ENCODE measurements at places on chromosomes 13 and 19.
A peak's percentile ranks its signal among the peaks of the same experiment; 100 is the strongest.

DNA sequence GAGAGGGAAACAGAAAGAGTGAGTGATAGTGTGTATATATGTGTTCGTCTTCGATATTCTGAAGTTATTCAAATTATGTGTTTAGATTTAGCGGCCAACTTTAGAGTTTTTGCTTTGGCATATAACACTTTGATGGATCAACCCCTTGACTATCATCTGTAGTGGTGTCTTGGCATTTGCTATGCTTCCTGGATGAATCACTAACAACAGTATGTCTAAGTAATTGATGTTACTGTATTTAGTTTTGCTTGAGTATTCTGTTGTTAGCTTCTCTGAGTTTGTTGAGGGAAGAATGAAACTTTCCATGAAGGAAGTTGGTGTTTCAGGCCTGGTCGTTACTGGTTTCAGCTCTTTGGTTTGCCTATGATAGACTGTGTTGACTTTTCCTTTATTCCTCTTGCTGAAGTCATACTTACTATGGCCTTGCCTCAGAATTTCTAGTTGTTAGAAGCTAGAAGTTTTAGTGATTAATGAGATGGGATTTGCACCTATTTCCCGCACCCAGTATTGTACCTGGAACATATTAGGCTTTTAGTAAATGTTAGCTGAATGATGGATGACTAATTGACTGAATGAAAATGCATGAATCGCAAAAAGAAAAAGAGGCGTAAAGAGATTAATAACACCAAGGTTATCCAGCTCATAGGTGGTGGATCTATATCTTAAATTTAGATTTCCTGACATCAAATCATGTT is 20.7 kb downstream of the NDFIP2 start:
- H3K36me3 ChIP-seq: no peaks in the 10 kb centered on the region
- no peaks in the 10 kb centered on the region for H3K4me1 ChIP-seq
- no peak for DNase-seq
- H3K27me3 ChIP-seq: no peaks in the 10 kb centered on the region

DNA sequence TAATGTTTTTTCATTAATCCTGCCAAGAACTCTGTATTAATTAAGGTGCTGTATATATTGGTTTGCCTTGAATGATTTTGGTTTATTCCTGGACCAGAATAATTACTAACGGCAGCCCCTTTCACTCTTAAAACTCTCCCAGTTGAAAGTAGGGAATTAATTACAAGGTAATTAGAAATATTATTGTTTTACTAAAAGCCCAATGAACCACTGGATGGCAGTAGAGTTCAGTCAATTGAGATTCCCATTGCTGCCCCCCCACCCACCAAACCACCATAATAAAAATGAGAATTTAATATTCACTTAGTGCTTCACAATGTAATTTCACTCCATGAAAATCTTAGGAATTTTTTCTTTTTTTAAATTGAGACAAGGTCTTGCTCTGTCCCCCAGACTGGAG is 13.7 kb downstream of the WBP4 start:
- peaks cover 45% of the 10 kb centered on the region for H3K36me3 ChIP-seq
- H3K27me3 ChIP-seq: no peaks in the 10 kb centered on the region
- H3K4me3 ChIP-seq: no peak overlapping the region
- no peak overlapping the region for H3K27ac ChIP-seq
- DNase-seq: no peak

DNA sequence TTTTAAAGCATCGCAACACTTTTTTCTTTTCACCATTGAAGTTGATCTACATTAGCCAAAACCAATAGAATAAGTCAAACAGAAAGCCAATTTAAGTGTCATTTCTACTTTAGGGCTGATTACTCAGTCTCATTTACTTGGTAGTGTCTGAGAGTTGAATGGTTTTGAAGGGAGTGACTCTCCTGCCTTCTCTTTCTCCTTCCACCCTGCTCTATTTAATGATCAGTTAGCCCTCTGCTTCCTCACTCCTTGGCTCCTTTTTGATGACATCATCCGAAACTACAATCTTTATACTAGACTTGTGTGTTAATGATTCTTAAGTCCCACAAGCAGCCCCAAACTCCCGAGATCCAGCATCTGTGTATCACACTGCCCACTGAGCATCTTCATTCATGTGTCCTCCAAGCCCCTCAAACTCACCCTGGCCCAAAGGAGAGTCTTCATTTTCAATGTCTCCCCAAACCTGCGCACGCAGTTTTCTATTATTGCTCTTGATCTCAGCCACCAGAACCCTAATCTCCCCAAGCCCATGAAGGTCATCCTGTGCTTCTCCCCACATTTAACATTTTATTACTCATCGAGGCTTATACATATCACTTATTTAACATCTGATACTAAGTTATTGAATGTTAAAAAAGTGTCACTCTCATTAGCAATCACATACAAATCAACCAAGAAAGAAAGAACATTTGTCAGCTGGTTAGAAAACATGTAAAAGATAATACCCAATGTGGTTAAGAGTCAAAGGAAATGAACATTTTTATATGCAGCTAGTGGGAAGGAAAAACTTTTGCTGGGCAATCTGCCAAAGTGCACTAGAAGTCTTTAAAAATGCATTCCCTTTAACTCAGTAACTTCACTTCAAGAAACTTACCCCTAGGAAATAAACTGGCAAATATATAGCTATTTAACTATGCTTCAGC is 32.2 kb upstream of the ARGLU1 start:
- H3K4me3 ChIP-seq: no peak overlapping the region
- no peaks in the 10 kb centered on the region for H3K27me3 ChIP-seq
- DNase-seq: no peak
- no peak overlapping the region for H3K27ac ChIP-seq
- no peaks in the 10 kb centered on the region for H3K4me1 ChIP-seq

GRCh38 chr19:4149518-4150288 is 3.7 kb upstream of the CREB3L3 start:
- no peaks in the 10 kb centered on the region for H3K27me3 ChIP-seq
- no peaks in the 10 kb centered on the region for H3K4me1 ChIP-seq

- no peaks in the 10 kb centered on the region for H3K27me3 ChIP-seq
- no peaks in the 10 kb centered on the region for H3K36me3 ChIP-seq
- no peak overlapping the region for H3K27ac ChIP-seq
- no peaks in the 10 kb centered on the region for H3K4me1 ChIP-seq
Observed at GRCh38 chr19:30778961-30779715, 407.0 kb downstream of the ZNF536 start.

DNA sequence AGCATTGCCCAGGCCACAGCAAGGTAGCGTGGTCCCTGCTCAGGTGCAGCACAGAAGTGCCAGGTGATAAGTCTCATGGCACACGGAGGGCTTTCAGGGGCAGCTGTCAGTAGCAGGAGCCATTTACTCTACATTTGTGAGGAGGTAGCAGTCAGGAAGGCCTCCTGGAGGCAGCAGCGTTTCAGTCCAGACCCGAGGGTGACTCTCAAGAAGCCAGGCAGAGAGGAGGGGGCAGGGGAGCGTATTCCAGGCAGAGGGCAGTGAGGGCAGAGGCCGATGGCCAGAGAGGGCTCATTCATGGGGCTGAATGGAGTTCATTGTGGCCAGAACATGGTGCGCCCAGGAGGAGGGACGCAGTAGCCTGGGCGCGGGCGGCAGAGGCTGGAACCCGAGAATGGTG is 8.9 kb downstream of the PIAS4 start:
- H3K27me3 ChIP-seq: no peaks in the 10 kb centered on the region
- H3K4me3 ChIP-seq: no peak overlapping the region
- no peak overlapping the region for H3K27ac ChIP-seq
- H3K36me3 ChIP-seq: peaks cover 5% of the 10 kb centered on the region
- peaks cover 34% of the 10 kb centered on the region for H3K4me1 ChIP-seq

DNA sequence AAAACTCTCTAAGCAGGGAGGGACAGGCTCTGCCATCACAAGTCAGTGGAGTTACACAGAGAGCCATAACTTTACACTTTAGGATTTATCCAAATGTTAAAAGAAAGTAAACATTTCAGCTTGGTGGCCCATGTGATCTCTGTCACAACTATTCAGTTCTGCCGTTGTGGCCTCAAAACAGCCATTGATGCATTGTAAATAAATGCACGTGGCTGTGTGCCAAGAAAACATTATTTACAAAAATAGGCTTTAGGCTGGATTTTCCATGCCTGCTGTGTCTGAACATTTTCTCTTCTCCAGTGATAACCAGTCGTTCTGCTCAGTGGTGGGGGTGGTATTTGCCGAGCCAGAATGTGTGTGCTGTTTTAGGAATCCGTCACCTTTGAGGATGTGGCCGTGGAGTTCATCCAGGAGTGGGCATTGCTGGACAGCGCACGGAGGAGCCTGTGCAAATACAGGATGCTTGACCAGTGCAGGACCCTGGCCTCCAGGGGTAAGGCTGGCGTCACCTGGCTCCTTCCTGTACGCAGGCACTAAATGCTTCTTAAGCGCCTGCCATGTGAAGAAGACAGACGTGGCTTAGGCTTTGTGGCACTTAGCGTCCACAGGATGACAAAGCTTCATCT is 4.9 kb downstream of the ZNF333 start:
- no peak overlapping the region for H3K4me3 ChIP-seq
- DNase-seq: no peak
- H3K27me3 ChIP-seq: no peaks in the 10 kb centered on the region
- no peaks in the 10 kb centered on the region for H3K36me3 ChIP-seq

DNA sequence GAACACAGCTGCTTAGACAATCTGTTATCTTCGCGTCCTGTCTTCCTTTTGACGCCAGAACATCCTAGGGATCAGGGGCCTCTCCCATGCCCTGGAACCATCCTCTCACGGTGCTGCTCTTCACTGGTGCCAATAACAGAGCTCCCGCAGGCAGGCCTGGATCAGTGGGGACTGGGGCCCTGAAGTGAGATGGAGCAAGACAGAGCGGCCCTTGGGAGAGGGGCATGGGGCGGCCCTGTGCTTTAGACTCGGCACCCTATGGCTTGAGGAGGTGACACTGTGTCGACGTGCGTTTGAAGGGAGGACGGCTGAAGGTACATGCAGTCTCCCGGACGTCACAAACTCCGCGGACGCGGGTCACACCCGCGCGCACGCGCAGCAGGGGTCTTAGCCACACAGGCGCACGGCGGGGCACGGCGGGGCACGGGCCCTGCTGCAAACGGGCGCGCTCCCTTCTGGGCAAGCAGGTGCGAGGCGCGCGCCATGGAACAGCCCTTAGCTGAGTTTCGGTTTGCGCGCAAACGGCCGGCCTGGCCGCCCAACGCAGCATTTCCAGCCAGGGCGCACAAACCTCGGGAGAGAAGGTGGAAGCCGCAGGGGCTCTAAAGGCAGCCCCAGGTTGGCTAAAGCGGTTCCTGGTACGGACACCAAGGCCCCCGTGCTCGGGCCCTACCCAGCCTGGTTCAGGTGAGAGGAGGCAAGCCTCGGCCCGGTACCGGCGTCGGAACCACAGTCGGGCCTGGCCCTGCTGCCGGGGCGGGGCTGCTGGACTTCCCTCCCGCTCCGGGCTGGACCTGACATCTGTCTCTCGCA is 16.5 kb upstream of the RNF17 start:
- no peak overlapping the region for H3K27ac ChIP-seq
- peak overlapping the region; percentile 38 for H3K4me3 ChIP-seq
- H3K36me3 ChIP-seq: no peaks in the 10 kb centered on the region

GRCh38 chr13:30196025-30196424 is 111.3 kb downstream of the KATNAL1 start:
- no peaks in the 10 kb centered on the region for H3K36me3 ChIP-seq
- H3K27me3 ChIP-seq: no peaks in the 10 kb centered on the region
- DNase-seq: no peak

All from right lobe of liver (tissue), 6 donors.